ENCODE measurements at places on chromosomes 6 and 20.
A peak's percentile ranks its signal among the peaks of the same experiment; 100 is the strongest.

- DNase-seq, result no peak
These were observed 87.5 kb downstream of the DACT2 start for GRCh38 chr6:168232062-168232461.

- no peak for DNase-seq
These were observed 6.0 kb upstream of the PTCHD4 start for GRCh38 chr6:48116699-48117645.

DNA sequence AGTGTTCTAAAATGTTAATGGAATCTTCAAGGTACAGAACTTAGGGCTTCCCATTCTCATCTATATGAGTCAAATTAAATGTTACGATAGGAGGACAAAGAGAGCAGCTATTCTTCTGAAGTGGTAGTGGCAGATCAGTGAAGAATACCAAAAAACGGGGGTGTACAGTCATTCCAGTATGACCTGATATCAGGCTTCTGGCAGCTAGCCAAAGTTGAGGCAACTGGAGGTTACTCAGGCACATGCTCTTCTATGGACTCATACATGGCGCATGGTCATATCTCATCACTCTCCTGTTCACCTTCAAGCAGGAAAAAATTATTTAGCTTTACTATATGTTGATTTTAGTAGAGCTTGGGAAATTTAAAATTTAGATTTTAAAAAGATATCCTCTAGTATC is 1608.8 kb downstream of the GRIK2 start:
- peak; percentile 11 for DNase-seq

GRCh38 chr20:5377484-5377883 is 60.7 kb upstream of the PROKR2 start:
- no peak for DNase-seq

GRCh38 chr6:137848672-137849071 is 18.4 kb upstream of the TNFAIP3 start:
- DNase-seq, result peak; percentile 47

GRCh38 chr6:122869437-122870024 is 80.5 kb downstream of the SMPDL3A start:
- peak; percentile 59 for DNase-seq

- DNase-seq, result no peak
These were observed 14.3 kb upstream of the SYNDIG1 start for GRCh38 chr20:24455081-24455480.

GRCh38 chr6:27866357-27867050 is 45.7 kb downstream of the OR2B2 start:
- DNase-seq, result peak; percentile 83

GRCh38 chr20:3812975-3813847 is 7.1 kb upstream of the AP5S1 start:
- no peak for DNase-seq

All from HCEC 1CT (cell line).